ENCODE measurements at places on chromosomes 5 and 9.

GRCh38 chr9:4686112-4686511 is 6.7 kb downstream of the CDC37L1 start:
- DNase-seq = peak; percentile 53

DNA sequence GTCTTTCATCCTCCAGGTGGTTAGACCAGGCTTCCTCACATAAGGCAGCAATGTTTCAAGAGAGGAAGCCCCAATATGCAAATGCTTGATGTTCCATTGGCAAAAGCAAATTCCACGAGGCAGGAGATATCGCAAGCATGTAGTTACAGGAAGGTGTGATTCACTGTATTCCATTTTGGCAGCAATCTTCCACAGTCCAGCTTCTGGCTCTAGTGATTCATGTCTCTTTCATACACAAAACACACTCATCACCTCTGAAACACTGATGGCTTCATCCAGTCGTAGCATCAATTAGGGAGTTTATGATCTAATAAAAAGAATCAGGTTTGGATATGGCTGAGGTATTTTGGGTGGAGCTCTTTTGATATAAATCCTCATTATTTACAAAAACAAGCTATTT is 552.2 kb upstream of the RIOK2 start:
- peak; percentile 84 for DNase-seq

DNA sequence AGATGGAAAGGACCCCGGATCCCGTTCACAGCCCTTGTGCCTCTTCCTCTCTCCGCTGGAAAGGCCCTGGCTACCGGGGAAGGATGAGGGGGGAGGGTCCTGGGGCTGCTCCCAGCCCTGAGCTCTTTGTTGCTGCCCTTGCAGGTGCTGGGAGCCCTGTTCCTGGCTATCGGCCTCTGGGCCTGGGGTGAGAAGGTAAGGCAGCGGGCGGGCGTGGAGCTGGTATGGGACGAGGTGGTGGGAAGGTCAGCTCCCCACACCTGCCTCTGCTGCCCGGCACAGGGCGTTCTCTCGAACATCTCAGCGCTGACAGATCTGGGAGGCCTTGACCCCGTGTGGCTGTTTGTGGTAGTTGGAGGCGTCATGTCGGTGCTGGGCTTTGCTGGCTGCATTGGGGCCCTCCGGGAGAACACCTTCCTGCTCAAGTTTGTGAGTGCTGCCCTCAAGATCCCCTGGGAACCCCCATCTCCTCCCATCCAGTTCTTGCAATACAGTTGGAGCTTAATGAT is 4.2 kb downstream of the TSPAN17 start:
- no peak for DNase-seq

DNA sequence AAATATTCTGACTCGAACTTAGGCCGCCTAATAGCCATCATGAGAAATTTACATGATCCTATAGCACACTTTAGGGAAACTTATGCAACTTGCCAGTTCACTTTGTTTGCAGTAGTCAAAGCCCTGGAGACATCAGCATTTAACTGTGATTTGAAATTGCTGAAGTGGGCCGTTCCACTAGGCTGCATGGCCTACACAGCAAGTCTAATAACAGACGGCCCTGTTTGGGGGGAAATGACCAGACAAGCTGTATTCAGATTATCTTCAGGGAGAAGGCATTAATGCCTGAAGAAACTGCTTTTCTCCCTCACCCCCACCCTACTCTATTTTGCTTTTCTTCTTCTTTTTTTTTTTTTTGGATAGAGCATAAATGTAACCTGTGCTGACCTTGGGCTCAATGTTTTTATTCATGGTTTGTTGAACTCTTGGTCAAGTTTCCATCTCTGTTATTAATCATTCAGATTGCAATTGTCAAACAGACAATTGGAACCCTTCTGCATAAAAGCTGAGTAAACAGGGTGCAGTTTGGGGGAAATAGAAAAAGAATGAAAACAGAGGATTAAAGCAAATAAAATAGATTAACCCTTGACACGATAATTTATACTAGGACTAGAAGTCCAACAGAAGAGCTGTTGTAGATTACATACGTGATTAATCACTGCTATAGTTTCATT is 1928.2 kb upstream of the WWC1 start:
- no peak for DNase-seq

DNA sequence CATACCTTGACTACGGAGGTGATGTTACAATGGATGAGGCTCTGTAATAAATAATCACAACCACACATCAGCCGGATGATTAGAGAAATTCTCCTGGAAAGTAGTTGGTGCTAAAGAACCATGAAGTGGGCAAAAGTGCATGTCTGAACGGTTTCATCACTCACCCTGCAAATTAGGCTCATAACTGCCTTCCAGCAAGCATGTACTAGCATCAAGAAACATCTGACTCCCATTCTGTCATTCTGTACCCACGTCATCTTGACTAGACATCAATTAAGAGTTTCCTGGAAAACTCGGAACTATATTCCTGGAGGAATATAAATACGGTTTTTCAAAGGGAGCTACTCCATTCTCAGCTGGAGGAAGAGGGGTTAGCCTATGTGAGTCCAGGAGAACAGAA is 52.2 kb downstream of the HSD17B3 start:
- no peak for DNase-seq

DNA sequence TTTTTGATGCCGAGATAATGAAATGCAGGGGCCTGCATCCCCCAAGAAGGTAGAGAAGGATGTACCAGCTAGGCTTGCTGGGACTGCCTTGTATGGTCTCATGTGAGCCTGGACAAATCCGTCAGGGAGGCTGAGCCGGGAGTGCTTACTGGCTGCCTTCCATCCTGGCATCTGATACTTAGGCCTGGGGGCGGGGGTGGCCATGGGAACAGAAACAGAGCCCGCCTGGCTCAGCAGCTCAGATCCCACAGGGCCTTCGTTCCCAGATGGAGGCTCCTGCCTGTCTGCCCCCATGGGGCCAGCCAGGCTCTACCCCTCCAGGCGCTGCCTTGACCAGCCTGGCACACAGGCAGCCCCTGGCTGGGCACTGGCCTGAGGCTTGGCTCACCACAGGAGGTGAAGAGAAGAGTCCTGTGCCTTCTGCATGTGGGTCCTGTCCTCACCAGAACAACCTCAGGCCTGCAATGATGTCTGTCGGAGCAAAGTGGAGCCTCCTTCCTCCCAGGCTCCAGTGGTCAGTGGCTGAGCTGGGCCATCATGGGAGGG is 10.5 kb upstream of the SPATA31E1 start:
- no peak for DNase-seq

DNA sequence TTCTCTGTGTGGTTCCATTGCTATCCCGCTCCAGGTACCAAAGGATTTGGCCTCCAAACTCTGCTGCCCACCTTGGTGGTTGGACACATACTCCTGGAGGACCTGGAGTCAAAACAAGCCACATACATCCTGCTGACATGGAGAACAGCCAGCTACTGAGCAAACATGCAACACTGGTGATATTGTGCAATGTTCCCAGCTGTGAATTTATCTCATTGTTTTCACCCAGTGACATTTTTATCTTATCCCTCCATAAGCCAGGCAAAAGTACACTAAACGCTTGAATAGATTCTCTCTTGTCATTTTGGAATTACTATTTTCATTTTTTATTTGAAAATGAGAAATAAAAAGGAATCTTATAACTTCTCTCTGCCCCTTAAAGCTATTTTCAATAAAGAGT is 11.1 kb upstream of the CTSL start:
- DNase-seq = peak; percentile 95

- no peak for DNase-seq
Observed at GRCh38 chr5:79868163-79868670, 122.8 kb downstream of the MTX3 start.

GRCh38 chr5:154570572-154571324 is 92.7 kb upstream of the HAND1 start:
- DNase-seq = no peak

DNA sequence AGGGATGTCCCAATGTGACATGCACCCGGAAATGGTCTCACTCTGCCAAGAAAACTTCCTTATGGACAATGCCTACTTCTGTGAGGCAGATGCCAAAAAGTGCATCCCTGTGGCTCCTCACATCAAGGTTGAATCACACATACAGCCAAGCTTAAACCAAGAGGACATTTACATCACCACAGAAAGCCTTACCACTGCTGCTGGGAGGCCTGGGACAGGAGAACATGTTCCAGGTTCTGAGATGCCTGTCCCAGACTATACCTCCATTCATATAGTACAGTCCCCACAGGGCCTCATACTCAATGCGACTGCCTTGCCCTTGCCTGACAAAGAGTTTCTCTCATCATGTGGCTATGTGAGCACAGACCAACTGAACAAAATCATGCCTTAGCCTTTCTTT is 37.6 kb upstream of the CCDC152 start:
- no peak for DNase-seq

GRCh38 chr5:169095976-169096375 is 205.0 kb downstream of the SLIT3 start:
- DNase-seq = no peak

DNA sequence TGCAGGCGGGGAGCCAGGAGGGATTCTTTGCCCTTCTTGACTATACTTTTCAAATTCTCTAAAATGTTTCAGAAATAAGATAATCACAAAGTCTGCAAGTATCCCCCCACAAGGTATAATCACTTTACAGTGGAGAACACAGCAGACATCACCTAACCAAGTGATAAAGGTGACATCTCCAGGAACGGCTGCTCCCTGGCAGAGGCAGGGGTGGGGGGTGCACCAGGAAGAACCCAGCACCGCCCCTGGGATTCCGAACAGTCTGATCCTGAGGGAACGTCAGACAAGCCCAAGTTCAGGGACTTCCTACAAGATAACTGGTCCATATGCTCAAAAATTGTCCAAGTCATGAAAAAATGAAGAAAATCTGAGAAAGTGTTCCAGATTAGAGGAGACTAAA is 85.4 kb downstream of the HSD17B3 start:
- no peak for DNase-seq

DNA sequence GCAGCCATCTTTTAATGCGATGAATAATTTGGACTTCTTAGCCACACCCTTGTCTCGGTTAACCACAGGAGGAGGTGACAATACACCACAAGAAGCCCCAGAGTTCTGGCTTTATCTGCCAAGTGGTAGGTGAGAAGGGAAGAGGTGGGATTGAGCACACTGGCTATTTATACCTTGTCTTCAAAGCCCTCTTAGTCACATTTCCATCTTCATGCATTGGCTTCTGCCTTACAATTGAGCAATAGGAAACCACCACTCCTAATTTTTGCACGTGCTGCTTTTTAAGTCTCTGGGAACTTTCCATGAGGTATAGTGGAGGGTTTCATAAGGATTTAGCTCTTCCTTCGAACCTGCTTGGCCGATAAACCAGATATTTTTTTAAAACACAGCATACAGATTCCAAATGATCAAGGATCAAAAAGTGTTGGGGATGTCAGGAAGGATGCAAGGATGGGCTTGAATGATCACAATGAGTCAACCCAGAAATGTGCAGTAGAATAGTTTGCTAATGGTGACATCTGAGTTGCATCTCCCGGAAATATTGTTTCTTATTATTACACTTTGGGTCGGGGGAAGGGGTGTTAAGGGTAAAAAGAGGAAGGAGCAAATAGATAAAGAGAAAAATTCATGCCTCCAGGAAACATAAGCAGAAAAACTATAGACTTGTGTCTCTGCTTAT is 25.5 kb downstream of the PLAC8L1 start:
- DNase-seq = peak; percentile 20

GRCh38 chr5:93596676-93597490 is 13.9 kb downstream of the NR2F1 start:
- peak; percentile 52 for DNase-seq

DNA sequence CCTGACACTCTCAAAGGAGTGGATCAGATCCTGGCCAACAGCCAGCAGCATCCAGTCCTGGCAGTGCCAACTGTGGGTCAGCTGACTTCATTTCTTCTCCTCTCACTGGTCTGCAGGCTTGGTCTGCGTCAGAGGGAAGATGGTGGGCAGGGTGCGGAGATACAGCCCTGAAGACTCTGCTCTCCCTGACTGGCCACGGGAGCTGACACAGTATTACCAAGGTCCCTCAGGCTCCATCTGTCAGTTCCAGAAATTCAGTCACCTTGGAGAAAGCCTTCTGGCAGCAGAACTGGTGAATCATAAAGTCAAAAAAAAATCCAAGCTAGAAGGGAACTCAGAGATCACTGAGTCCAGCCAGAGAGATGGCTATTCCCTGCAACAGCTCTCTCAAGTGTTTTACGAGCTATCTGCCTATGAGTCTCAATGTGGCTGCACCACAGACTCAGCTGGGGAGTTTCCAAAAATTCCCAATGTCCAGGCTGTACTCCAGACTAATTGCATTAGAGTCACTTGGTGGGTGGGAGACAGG is 27.9 kb downstream of the C1QTNF2 start:
- peak; percentile 50 for DNase-seq

DNA sequence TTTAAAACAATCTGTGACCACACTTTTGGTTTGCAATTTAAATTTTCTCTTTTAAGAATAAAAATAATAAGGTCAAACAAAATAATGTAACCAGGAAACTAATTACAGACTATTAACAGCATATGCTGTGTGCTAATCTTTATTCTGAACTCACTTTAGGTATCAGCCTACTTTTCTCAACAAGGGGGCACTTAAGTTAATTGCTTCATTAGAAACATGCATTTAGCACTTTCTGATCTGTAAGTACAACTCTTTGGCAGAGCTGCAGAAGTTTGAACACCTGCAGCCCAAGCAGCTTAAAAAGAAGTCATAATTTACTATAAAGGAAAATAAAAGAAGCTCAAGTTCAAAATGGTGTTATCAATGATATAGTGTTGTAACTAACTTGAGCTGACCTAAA is 21.7 kb downstream of the XRCC4 start:
- no peak for DNase-seq

GRCh38 chr9:33202018-33202417 is 34.9 kb upstream of the B4GALT1 start:
- no peak for DNase-seq

- no peak for DNase-seq
Observed at GRCh38 chr9:40926404-40927259, 201.8 kb downstream of the FOXD4L6 start.

GRCh38 chr5:59485629-59486439 is 407.7 kb downstream of the PDE4D start:
- DNase-seq = no peak

DNA sequence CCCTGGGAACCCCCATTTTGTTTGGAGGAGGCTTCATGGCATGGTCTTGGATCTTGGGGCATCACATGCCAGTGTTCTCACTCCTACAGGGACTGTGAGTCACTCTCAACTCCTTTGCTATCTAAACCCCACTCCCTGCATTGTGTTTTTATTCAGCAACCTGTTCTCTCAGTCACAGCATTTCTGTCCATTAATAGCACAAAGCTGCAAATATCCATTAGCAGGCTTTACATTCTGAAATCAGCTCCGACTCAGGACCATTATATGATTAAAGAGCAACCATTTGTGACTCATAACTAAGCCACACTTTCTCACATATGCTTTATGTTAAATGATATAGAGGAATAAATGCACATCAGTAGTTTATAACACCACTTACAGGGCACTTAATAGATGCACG is 462.1 kb upstream of the BRINP1 start:
- no peak for DNase-seq

DNA sequence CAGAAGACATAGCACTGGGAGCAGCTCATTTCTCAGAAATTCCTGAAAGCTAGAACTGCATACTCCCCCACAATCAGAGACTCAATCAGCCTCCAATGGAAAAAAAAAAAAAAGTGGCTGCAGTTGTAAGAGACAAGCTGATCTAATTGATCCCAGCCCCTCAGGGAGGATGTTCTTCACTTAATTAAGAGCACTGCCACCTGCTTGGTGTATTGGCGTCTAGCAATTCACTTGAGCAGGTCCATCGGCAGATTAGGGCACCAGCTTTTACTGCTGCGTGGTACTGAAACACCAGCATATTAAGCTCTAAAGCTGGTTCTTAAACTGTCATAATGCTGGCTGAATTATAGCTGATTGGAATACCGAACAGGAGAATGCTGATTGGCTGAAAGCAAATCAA is 1890.1 kb upstream of the WWC1 start:
- no peak for DNase-seq

- DNase-seq = no peak
Observed at GRCh38 chr9:4574657-4575243, 84.5 kb downstream of the SLC1A1 start.

Measured in choroid plexus epithelial cell (primary cell).